Colonic mucosa (tissue), 4 donors: ENCODE measurements at places on chromosomes 3 and 15.
A peak's percentile ranks its signal among the peaks of the same experiment; 100 is the strongest.

DNA sequence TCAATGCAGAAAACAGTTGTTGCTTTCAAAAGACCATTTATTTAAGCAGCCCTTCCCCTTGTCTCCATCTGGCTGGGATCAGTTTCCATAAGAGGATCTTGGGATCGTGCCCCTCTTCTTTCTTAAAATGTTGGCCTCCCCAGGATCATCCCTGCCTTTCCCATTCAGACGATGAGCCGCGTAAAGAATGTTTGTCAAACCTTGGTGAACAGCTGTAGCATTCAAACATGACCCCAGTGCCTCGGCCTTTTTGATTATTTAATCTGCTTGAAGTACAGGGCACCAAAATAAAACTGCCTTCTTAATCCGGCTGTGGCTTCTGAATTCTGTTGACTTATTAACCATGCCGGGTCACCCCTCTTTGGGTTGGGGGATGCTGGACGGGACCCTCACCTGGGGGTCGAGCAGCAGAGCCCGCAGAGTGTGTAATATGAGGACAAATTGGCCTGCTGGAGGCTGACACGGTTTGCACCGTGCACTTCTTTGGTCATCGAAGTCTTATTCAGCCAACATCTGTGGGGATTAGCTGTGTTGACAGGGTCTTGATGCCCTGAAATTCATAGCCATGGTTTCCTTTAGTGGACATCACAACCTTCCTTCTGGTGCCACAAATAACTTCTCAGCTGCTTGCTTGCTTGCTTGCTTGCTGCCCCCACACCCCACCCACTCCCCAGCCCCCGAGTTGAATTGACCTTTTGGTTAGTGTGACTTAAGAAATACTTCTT is at the start of gene LRTM1:
LRTM1 (minus strand) TSS at position 14 of the 725 bp plus-strand sequence. CDS start 148 bp downstream, outside the sequence.
- no peak for DNase-seq

- DNase-seq = no peak
Observed at GRCh38 chr3:23728601-23729117, 77.1 kb upstream of the UBE2E1 start.

- DNase-seq = peak; percentile 68
Observed at GRCh38 chr3:66472313-66473134, 28.3 kb downstream of the LRIG1 start.

GRCh38 chr3:99637016-99637367 is 1.4 kb upstream of the COL8A1 start:
- DNase-seq = no peak

- no peak for DNase-seq
Observed at GRCh38 chr3:8996681-8997121, 33.4 kb upstream of the RAD18 start.

- no peak for DNase-seq
Observed at GRCh38 chr3:88410259-88410658, 260.5 kb downstream of the C3orf38 start.

DNA sequence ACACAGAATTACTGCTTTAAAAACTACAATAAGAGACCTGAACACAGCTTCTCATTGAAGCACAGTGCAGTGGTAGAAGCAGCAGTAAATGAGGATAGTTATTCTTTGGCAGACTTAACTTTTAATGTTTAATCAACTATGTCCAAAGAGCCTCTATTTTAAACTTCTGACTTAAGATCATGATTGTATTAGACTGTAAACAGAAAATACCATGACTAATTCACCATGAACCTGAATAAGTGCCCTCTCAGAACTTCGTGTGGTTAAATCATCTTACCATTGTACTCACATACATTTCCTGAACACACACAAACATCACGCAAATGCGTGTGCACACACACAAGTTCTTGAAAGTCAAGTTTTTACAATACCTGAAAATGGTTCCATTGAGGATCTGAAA is 13.9 kb downstream of the CEP152 start:
- DNase-seq = no peak

DNA sequence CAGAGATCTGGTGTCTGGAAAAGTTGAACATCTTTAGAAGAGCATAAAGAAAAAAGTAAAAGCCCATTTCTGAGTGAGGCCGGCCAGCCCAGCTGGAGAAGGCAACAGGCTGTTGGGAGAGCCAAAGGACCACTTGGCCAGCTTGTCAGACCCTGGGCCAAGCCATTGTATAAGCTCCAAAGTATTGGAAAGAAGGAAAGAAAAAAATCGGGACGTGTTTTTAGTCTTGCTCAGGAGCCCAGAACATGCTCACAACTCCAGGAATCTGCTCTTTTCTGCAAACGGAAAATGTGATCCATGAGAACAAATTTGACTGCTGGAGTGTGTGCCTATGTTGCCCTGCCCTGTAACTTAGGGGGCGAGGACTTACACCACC is 10.4 kb upstream of the CLPX start:
- DNase-seq = no peak

GRCh38 chr3:44513513-44513912 is 36.0 kb upstream of the ZNF445 start:
- no peak for DNase-seq

- DNase-seq = peak; percentile 56
Observed at GRCh38 chr3:45199837-45200648, 26.0 kb downstream of the TMEM158 start.

- DNase-seq = no peak
Observed at GRCh38 chr3:99777708-99778107, 40.0 kb upstream of the CMSS1 start.

GRCh38 chr3:17945018-17945798 is 202.8 kb upstream of the TBC1D5 start:
- no peak for DNase-seq

DNA sequence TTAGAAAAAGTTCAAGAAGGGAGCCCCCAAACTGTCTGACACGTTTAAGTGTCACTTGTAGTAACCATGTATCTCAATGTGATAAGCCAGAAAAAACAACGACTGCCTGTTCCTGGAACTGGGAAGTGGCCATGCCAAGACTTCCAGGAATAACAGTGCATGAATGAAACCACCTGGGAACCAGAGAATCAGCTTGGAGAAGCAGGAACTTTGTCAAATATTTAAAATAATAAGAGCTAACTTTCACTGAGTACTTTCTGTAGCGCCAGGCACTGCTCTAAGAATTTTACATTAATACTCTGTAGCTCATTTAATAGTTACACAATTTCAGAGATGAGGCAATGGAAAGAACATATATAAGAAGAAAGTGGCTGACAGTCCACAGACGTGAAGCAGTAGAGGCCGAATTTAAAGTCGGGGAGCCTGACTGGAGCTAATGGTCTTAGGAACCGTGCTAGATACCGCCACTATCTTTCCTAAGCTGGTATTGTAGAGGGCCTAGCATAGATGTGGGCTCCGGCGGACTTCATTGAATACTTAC is 876 bp downstream of the PLSCR1 start:
- DNase-seq = peak; percentile 40

GRCh38 chr3:126101521-126101982 is 17.6 kb upstream of the SLC41A3 start:
- DNase-seq = peak; percentile 14

- DNase-seq = no peak
Observed at GRCh38 chr3:23085261-23085660, 117.9 kb upstream of the UBE2E2 start.

DNA sequence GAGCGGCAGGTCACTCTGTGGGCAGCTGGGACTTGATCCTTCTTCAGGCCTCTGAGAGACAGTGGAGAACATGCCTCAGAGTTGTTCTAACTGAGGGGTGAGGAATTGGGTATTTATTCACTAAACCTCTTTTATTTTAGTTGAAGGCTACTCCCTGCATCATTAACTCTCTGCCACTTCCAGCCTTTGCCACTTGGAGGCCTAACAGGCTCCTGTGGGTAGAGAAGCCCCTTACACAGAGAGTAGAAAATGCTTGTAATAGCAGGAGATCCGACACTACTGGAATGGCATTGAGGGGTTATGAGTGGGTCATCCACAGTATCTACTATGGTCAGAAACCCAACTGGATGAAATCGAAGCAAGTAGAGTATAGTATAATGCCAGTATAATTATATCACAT is 81.7 kb downstream of the RYR3 start:
- no peak for DNase-seq

DNA sequence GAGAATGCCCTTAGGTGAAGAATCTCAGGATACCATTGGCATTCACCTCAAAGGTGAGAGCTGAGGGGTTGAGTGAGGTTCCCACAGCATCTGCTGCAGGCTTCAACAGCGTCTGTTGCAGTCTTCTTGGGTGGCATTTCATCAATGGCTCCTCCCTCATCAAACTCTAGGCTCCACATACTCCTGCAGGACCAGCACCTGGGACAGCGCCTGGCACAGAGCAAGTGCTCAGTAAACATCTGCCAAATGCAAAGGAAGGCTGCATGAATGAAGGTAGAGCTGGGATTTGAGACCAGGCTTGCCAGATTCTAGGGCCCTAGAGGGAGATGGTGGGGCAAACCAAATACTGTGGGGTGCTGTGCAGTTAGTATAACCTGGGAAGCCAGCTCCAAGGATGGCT is 9.6 kb downstream of the TRH start:
- no peak for DNase-seq

DNA sequence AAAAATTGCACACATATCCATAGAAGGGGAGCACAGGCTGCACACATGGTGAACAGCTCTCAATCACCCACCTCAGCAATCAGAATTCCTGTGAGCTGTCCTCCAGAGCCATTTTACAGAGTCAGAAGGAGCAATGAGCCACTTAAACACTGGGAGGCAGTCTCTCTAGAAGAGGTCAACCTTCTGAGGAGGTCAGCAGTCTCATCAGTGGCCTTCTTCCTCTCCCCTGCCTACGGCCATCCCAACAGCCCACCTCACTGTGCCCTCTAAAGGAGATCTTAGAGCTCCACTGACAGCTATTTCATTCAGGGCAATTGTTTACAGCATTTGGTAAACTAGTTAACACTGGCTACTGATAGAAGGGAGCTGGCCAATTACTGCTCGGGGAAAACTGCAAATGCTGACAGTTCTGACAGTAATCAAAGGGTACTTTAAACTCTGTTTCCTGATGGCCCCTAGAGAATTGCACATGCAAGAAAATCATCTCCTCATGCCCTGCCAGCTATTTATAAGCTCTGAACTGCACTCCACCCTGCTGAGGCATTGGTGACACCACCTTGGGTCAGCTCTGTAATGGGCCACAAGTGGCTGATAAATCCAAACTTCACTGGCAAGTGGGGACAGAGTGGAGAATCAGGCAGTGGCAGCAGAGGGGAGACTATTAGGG is 42.1 kb upstream of the TSPAN3 start:
- DNase-seq = no peak

- DNase-seq = no peak
Observed at GRCh38 chr3:117490716-117491115, 781.1 kb downstream of the TUSC7 start.

DNA sequence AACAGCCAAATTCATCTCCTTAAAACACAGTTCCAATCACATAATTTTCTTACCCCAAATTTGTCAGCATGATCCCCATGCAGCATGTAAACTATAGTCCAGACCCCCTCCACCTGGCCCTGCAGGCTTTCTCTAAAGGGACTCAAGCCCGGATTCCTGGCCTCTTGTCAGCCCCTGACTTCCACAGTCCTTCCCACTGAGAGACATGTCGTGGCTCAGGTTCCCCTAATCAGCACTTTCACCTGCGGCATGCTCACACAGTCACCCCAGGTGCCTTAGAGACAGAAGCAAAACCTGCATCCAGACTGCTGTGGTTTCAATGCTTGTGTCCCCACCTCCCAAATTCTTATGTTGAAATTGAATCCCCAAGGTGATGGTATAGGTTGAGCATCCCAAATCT is 372.7 kb upstream of the ATP10A start:
- no peak for DNase-seq

DNA sequence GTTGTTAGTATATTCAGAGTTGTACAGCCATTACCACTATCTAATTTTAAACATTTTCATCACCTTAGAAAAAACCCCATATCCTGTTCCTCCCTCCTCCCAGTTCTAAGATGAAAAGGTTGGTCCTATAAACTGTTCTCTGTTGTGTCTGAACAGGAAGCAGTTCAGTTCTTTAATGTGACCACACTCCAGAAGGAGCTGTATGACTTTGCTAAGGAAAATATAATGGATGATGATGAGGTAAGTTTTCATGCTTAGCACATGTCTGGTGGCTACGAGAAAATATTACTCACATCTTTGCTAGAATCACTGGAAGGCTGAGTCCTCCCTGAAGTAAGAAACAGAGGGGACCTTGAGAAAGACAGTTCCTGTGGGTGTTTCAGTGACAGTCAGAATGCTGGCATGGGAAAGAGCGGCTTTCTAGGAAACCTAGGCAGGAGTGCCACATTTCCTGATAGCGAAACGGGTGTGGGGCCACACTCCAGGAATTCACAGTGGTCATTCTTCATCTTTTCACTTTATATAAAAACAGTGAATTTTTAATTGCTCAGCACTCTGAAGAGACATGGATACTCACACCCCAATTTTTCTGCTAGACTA is 20.3 kb downstream of the CRTAP start:
- DNase-seq = no peak

GRCh38 chr3:58530354-58530865 is 6.6 kb downstream of the ACOX2 start:
- DNase-seq = no peak

DNA sequence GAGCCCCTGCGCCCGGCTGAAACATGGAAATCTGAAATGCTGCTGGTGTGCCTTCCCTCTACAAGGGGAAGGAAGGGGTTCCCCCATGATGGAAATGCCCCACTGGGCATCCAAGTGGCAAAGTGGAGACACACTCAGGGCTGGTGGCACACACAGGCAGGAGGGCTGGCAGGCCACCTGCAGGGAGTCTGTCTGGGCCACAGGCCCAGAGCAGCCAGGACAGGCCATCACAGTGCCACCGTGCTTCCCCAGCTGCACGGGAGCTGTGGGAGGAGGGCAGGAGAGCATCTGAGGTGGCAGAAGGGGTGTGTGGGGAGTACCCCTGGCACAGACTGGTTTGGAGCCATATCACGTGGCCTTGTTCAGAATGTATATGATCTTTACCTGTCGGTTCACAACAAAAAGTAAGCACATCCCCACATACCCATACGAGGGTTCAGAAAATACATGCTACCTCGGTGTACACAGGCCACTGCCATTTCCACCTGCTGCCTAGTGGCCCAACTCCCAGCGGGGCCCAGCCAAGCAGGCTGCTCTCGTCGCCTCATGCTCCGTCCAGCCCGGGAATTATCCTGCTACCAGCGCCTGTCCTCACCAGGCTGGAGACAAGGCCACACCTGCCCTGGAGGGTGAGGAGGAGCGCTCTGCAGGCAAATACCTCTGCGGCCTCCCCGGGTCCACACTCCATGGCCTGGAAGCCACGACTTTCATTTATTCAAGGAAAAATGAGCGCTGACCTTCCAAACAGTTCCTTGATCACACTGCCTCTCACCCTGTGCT is 22.6 kb upstream of the DUSP7 start:
- no peak for DNase-seq

DNA sequence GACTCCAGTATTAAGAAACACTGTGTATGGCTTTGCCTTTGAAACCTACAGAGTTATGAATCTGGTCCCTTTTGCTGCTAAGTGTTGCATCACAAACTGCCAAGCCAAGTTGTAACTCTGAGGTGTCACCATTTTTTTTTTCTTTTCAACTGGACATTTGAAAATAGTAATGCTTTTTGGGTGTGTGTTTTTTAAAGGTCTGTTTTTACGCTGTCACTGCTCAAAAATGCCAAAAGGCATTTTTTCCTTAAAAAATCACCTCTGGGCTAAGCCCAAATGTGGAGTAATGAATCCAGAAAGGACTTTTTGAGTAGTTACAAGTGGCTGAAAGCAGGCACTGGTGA is 9.5 kb downstream of the SMAD3 start:
- DNase-seq = no peak

- no peak for DNase-seq
Observed at GRCh38 chr3:129474984-129475804, 35.2 kb downstream of the IFT122 start.

- DNase-seq = no peak
Observed at GRCh38 chr3:197854596-197855343, 63.7 kb downstream of the LRCH3 start.
